ENCODE measurements at places on chromosomes 7 and 10.
A peak's percentile ranks its signal among the peaks of the same experiment; 100 is the strongest.

DNA sequence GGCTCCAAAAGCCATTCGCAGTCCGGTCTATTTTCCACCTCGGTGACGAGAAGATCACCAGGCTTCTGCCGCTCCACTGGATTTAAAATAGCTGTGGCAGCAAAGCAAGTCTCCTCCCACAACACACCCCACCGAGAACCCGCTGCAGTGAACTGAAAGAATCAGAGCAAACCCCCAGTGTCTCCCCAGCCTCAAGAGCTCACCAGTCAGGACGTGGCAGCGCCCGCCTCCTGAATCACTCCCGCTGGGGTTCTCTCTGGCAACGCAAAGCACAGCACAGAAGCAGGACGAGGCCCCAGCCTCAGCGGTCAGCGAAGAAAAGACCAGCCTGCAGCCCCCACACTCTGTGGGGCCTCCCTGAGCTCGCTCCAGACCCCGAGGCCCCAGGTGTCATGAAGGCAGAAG, 126.1 kb upstream of the PPP2R2D start:
- no peak for DNase-seq

GRCh38 chr7:36224934-36225858, 72.1 kb downstream of the EEPD1 start:
- DNase-seq: no peak

DNA sequence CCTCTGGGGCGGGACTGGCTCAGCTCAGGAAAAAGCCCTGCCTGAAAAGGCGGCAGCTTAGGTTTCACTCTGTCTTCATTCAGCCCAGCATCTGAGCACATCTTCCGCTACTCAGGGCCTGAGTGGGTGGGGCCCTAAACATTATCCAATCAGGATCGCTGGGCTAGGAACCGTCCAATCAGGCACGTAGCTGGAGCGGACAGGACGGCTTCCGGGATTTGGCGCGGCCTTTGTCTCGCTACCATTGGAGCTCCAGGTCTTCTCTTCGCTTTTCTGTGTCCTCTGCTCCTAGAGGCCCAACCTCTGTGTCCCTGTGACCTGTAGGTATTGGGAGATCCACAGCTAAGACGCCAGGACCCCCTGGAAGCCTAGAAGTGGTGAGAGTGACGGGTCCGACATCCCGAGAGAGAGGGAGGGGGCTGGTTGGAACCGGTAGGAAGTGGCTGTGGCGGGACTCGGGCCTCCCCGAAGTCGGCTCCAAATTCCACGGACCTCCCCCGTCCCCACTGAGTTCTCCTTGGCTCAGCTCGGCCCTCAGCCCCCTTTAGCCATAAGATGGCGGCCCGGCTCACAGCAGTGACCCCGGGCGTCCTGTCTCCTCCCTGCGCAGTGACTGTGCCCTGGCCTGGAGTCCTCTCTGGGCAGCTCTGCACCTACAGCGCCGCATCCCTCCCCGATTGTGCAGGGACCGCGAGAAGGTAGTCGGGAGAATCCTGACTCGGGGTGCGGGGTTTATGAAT, 99.1 kb downstream of the ZNF680 start:
- peak; percentile 22 for DNase-seq

GRCh38 chr7:2720024-2720423, 32.0 kb downstream of the AMZ1 start:
- DNase-seq: no peak

- DNase-seq: peak; percentile 16
Observed at GRCh38 chr10:21499701-21500577, 25.5 kb downstream of the SKIDA1 start.

DNA sequence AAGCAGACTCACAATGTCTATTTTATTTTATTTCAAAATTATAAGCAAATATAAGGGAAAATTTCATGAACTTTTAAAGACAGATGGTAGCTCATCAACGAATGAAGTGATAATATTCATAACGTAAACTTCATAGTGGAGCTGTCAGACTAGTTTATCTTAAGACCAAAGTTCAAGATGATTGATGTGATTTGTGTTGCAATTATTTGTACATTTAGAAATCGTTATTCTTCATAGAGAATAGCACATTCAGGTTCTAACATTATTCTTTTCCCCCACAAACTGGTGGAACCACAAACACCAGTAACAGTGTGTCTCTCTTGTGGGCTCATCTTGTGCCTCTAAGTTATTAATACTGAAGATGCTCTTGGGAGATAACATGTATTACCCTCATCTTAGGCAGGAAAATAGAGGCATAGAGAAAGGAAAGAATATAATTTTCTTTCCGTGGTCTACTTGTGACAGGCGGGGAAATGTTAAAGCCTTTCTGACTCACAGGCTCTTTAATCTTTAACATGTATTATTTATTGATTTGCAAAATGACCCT, 37.0 kb downstream of the CCSER2 start:
- DNase-seq: no peak
